Stimulated activated CD4-positive, alpha-beta T cell treated with anti-CD3 and anti-CD28 coated beads, Interleukin-4, amount 100 ng/mL, for 48 hours (primary cell): ENCODE measurements at places on chromosomes 13 and 19.

GRCh38 chr13:33004511-33004910 lies 11.7 kb upstream of the KL start:
- DNase-seq: no peak

DNA sequence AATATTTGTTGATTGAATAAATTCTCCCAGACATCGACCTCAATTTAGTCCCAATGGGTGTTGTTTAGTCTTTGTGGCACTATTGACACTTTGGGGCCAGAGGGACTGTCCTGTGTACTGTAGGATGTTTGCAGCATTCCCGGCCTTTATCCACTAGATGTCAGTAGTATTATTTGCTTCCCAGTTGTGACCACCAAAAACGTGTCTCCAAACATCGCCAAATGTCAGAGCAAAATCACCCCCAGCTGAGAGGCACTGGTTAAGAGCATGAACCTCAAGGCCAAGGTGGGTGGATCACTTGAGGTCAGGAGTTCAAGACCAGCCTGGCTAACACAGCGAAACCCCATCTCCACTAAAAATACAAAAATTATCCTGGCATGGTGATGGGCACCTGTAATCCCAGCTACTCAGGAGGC lies 15.4 kb downstream of the NLRP12 start:
- no peak for DNase-seq

DNA sequence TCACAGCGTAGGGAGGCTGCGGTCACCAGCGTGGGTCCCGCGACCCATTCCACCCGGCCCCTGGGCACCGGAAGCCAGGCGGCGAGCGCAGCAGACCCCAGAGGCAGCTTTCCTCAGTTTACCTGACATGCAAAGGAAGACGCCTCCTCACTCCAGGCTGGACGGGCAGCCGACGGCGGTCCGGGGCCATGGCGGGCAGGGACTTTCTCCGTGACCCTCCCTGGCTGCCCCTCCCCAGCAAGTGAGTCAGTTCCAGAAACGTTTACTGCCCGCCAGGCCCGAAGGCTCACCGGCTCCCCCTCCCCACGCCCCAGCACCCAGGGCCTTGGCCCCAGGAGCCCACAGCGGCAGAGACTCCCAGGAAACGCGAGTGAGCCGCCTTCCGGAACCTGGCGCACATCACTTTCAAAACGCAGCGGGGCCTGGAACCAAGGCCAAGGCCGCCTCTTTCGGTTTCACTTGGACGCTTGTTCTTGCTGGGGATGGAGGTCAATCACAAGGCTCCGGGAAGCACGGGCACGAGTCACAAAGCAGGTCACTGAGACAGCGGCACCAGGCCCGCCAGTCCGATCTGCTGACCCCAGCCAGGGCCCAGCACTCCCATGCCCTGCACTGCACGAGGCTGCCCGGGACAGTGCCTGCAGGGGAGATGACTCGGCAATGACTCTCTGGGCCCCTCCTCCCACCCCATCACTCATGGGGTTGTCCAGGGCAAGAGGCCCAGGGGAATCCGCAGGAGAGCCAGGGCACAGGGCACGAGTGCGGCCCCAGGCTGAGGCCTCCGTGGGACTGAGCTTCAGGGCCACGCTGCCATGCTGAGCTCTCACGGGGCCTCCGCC lies 5.3 kb downstream of the SBNO2 start:
- DNase-seq: no peak

DNA sequence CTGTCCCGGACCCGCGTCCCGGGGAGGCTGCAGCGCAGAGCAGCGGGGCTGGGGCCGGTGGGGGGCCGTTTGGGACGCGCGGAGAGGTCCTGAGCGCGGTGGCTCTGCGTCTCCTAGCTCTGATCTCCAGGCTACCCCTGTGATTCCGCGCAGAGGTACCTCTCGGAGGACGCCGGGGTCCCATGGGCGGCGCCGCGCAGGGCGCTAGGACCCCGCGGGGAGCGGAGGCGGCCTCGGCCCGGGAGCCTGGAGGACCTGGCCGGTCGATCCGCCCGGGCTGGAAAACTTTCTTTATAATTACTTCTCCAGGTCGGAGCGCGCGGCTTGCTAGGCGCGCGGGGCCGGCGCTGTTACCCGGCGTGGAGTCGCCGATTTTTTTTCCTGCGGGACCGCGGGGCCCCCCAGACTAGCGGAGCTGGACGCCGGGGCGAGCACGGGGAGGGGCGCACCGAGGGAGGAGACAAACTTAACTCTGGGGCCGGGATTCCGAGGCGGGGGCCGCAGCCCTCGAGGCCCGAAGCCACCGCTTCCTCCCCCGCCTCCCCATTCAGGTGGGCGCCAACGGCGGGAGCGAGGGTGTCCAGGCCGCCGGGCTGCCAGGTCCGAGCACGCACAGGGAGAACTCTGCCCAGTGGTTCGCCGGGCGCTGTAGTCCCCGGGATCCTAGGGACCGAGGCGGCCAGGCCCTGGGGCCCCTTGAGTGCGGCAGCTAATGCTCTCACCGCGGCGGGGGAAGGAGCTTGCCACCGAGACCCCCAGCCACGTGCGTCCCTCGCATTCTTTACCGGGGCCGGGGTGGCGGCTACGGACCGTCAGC lies 848 bp upstream of the CEBPA start:
- no peak for DNase-seq

GRCh38 chr19:3194106-3195087 lies 8.7 kb downstream of the NCLN start:
- no peak for DNase-seq

- DNase-seq: no peak
Observed at GRCh38 chr19:53554804-53555203, 16.9 kb downstream of the ZNF331 start.

GRCh38 chr19:32652894-32653598 lies 21.9 kb downstream of the ANKRD27 start:
- no peak for DNase-seq
